ENCODE measurements at places on chromosomes 5 and 9.

GRCh38 chr9:125400725-125401716 is 139.4 kb downstream of the GAPVD1 start:
- DNase-seq = no peak

GRCh38 chr5:83721953-83722901 is 1.6 kb upstream of the HAPLN1 start:
- peak; percentile 90 for DNase-seq

- DNase-seq = no peak
Observed at GRCh38 chr5:10502130-10502529, 60.5 kb downstream of the ROPN1L start.

DNA sequence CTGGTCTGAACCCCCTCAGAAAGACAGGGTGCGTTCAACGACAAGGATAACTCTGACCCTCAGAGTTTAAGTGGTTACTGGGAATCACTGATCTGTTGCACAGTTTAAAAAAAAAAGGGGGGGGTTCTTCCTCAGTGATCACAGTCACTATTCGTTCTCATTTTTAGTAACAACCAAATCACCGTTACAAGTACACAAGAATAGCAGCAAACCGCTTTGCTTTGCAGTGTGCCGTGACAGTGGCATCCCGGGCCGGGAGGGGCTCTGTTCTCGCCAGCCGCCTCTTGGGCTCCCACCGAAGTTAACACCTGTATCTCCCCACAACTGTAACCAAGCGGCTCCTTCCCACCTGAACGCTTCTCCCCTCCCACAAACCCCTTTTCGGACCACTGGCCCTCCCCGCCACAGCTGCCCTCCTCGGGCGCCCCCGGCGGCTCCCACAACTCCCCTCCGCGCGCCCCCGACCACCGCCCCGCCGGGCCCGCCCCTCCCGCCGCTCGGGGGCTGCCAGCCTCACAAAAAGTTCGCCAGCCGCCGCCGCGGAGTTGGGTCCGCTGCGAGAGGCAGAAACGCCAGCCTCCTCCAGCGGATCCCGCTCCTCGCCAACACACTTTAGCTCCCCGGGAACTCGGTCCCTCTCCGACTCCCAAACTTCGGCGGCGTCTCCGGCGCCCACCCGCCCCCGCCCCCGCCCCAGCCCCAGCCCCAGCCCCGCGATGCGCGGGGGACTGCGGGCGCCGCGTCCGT is 1.2 kb downstream of the SSBP2 start:
- peak; percentile 44 for DNase-seq

GRCh38 chr5:31682025-31682424 is 43.1 kb downstream of the PDZD2 start:
- DNase-seq = no peak

- no peak for DNase-seq
Observed at GRCh38 chr9:117466111-117466510, 51.3 kb upstream of the ASTN2 start.

- DNase-seq = no peak
Observed at GRCh38 chr9:127588740-127589506, 23.2 kb upstream of the STXBP1 start.

DNA sequence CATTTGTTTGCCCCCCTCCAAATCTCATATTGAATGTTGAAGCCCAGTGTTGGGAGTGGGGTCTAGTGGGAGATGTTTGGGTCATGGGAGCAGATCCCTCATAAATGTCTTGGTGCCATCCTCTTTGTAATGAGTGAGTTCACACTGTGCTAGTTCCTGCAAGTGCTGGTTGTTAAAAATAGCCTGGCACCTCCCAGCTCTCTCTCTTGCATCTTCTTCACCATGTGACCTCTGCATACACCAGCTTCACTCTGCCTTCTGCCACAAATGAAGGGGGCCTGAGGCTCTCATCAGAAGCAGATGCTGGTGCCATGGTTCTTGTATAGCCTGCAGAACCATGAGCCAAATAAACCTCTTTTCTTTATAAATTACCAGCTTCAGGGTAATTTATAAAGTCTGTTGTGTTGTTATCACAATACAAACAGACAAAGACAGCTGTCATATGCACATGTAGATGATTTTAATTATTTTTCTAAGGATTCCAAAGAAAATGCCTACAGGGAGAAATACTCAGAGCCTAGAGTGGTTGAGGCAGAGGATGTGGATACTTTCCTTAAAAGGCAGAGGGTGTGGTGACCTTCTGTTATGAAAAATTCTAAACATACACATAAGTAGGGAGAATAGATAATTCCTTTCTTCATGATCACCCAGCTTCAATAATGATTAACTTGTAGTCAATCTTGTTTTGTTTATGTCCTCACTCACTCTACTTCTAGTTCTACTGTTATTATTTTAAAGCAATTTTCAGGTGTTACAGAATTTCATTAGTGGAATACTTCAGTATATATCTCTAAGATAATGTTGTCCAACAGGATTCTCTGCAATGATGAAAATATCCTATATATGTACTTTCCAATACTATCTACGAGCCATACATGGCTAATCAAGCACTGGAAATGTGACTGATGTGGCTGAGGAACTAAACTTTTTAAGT is 75.1 kb upstream of the RANBP6 start:
- no peak for DNase-seq

GRCh38 chr5:154575546-154576428 is 97.8 kb upstream of the HAND1 start:
- DNase-seq = peak; percentile 13

DNA sequence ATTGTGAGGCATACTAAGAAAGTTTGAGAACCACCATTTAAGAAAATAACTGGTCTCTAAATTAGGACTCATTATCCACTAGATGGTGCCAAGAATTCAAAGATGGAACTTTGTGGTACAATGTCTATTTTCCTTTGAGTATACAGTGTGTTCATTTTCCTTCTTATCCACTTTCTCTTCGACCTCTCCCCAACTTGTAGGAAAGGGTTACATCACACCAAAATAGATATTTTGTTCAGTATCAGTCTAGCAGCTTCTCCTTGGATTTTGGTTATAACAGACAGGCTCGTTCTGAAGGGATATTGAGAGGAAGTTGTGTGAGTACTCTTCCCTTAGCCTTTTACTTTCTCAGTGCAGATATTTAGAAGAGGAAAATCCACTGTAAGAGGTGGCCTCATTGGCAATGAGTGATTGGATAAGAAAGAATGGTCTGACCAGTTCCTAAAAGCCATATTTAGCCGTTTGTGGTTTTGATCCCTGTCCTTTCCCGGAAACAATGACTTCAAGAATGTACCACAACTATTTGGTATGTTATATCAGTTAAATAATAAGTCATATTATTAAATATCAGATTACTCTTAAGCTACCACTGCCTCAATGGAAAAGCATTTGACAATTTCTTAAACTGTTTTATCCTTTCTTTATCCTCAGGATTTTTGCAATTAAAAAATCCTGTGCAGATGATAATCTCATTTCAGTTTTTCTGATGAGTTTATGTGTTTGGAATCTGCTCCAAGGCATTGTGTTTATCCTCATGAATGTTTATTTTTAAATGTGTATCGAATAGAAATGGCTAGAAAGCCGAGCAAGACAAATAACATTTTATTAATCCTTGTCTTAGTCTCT is 69.0 kb upstream of the GRAMD2B start:
- peak; percentile 62 for DNase-seq

GRCh38 chr9:93929231-93929630 is 25.9 kb downstream of the BARX1 start:
- DNase-seq = no peak

- DNase-seq = no peak
Observed at GRCh38 chr9:16043756-16044578, 491.1 kb downstream of the CCDC171 start.

DNA sequence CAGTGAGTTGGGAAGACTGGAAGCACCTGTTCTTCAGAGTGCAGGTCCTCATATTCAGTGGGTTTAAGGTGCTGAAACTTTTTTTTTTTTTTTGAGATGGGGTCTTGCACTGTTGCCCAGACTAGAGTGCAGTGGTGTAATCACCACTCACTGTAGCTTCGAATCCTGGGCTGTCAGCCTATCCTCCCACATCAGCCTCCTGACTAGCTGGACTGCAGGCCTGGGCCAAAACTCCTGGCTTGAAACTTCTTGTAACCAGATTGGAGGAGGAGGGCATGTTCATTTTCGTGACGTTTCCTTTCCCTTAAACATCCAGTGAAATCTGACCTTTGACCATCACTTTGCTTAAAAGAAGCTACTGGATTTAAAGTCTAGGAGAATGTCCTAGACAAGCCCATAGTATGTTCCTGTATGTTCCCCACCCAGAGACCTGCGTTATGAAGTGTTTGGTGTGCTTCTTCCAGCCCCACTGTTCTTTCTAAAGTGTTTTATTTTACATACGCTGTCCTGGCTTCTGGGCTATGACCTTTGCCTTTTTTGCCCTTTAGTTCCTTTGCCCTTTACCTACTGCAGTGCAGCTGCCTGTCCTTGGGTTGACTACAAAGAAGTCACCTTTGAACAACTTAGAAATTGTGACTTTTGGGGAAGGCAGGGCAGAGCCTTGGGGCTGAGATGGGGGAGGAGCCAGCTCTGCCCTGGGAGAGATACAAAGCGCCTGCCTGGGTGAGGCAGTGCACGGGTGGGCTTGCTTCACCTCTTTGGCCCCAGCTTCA is 18.4 kb downstream of the TENT4A start:
- DNase-seq = no peak

DNA sequence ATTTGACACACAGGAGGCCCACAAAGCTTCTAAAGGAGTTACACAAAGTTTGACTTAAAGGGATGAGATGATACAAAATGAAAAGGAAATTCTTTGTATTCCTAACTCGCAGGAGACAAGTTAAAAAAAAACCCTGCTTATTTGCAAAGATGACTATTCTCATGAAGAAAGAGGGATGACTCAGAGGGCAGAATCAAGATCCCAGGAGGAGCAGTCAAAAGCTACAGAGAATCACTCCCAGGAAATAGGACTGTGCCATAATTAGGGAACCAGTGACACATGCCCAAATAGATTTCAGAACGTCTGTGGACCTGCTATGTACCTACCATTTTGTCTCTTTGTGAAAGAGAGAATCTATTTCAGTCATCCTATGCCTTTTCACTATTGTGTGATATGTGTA is 103.5 kb upstream of the ARRDC3 start:
- DNase-seq = no peak

GRCh38 chr5:14155075-14155474 is 11.9 kb downstream of the TRIO start:
- no peak for DNase-seq

GRCh38 chr5:53766673-53767072 is 206.2 kb downstream of the NDUFS4 start:
- no peak for DNase-seq

GRCh38 chr9:89597711-89598362 is 7.0 kb upstream of the GADD45G start:
- peak; percentile 57 for DNase-seq

GRCh38 chr5:15285901-15286583 is 213.9 kb upstream of the FBXL7 start:
- no peak for DNase-seq

DNA sequence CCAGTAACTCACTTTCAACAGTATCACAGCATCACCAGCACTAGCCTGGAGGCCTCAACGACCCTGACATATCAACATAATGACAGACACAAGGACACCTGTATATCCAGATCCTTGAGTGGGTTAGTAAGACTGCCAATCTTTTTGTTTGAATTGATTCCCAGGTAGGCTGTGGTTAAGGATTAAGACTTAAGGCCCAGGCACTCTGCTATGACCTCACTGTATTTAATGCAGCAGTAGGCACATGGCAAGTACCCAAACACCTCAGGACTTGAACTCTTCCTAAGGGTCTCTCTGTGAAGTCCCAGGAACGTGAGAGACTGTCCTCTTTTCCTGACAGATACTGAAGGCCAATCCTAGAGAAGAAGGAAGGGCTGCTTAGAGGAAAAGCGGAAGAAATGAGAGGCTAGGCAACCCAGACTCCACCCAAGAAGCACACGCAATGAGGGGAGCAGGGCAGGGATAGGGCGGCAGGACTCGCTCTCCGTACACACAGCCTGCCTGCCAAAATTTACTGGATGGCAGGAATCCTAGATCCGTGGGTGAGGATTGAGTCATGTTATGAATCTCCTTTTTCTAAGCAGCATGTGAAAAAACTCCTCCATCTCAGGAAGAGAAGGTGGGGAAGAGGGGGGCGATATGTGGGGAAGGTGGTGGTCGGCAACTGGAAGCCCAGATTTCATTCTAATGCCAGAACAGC is 93.4 kb downstream of the SIL1 start:
- no peak for DNase-seq

DNA sequence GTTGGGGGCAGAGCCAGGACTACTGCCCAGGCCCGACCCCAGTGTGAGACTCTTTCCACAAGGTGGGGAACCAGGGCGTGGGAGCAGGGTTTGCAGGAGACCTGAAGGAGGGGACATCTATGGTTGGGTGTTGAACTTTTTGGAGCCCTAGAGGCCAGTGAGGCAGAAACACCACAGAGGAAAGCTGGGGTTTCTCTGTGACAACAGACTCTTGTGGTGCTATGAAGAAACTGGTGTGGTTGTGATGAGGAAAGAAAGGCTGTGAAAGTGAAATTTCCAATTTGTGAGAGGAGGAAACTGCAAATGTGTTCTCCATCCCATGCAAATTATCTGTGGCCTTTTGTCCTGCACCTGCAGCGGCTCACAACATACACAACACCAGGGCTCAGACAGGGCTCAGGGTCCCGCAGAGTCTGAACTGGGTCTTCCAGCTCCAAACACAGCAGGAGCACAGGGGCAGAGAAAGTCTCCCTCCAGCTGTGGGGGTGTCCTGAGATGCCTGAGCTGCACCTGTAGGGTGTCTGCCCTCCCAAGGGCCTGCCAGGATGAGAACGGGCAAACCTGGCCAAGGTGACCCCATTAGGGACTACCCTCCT is 51.4 kb upstream of the GRHPR start:
- DNase-seq = no peak

DNA sequence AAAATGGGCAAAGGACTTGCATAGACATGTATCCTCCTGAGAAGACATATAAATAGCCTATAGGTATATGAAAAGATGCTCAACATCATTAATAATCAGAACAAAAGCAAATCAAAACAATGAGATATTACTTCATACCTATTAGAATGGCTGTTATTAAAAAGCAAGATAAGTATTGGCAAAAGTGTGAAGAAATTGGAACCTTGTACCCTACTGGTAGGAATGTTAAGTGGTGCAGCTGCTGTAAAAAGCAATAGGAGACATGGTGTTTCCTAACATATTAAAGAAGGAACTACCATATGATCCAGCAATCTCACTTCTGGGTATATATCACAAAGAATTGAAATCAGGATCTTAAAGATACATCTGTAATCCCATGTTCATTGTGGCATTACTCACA is 69.8 kb upstream of the PRR16 start:
- no peak for DNase-seq

Measured in Calu3 (cell line).